ENCODE measurements at places on chromosomes 2 and 18. TPM values are rescaled to one million over a fixed set of nuclear protein-coding genes. Genes with fewer than 3 reads are reported as not detected.

The RAPGEF4 gene
- polyA plus RNA-seq = 9.4 TPM

GRCh38 chr18:7224198-7224597, 6.7 kb upstream of the LRRC30 start:
- H3K4me1 ChIP-seq = no peaks in the 10 kb centered on the region
- no peaks in the 10 kb centered on the region for H3K27me3 ChIP-seq
- no peak for DNase-seq
- no peaks in the 10 kb centered on the region for H3K36me3 ChIP-seq

DNA sequence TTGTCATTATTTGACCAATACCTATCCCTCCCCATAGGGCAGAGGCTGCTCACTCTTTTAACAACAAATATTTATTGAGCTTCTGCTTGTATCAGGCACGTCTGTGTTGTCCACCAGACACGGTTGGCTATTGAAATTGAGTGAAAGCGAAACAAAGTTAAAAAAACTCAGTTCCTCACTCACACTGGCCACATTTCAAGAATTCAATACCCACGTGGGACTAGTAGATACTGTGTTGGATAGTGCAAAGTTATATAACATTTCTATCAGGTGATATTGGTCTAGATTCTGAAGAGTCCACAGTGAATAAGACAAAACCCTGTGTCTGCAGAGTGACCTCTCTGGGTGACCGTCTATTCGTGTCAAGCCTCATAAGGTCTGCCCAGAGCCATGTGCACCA, 43.9 kb upstream of the GALR1 start:
- no peaks in the 10 kb centered on the region for H3K36me3 ChIP-seq
- H3K27me3 ChIP-seq = peaks cover 2% of the 10 kb centered on the region
- H3K27ac ChIP-seq = no peak overlapping the region
- DNase-seq = no peak

DNA sequence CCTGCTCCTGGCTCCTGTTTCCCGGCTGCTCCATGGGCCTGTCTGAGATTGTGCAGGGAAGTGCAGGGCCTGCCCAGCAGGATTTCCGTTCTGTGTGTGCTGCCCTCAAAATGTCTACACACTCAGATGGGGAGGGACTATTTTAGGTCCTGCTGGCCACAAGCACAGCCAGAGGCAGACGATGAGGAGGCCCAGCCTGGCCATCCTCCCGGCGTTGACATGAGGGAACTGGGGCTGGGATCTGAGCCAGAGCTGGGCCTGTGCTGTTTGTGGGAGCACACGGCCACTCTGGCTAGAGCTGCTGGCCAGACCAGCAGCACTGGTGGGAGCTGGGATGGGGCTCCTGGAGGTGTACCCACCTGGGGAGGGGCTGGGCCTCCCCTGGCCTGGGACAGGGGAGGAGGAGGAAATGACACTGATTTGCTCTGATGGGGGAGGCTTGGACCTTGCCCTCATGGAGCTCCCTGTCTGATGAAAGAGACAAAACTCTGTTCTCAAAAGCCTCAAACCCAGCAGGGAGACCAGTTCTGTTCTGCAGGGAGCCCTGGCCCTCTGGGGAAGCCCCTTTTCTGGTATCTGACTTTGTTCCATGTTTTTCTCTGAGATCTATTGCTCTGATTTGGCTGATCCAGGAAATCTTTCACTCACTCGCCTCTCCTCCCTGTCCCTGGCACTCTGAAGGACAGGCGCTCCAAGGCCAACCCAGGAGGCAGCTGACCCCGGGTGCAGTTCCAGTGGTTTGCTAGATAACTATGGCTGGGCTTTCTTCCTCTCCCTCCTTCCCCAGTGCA, 161.8 kb downstream of the DYSF start:
- H3K36me3 ChIP-seq = no peaks in the 10 kb centered on the region
- peak; percentile 41 for DNase-seq
- H3K27ac ChIP-seq = no peak overlapping the region
- peaks cover 6% of the 10 kb centered on the region for H3K4me1 ChIP-seq
- H3K27me3 ChIP-seq = no peaks in the 10 kb centered on the region
- no peak overlapping the region for H3K4me3 ChIP-seq

GRCh38 chr2:134717286-134718022, 1.3 kb downstream of the TMEM163 start:
- H3K27ac ChIP-seq = no peak overlapping the region
- H3K36me3 ChIP-seq = no peaks in the 10 kb centered on the region
- peaks cover 5% of the 10 kb centered on the region for H3K4me1 ChIP-seq

The DNAH7 gene
- polyA plus RNA-seq = 1.5 TPM

The CPLX4 gene
- not detected for polyA plus RNA-seq

- DNase-seq = no peak
- H3K27ac ChIP-seq = no peak overlapping the region
Measured at GRCh38 chr2:233811732-233812131, 33.6 kb downstream of the MROH2A start.

- no peak overlapping the region for H3K4me3 ChIP-seq
- no peak for DNase-seq
- H3K27me3 ChIP-seq = no peaks in the 10 kb centered on the region
Measured at GRCh38 chr2:75076088-75076487, 117.6 kb downstream of the POLE4 start.

The PDCD1 gene
- 0.31 TPM for polyA plus RNA-seq

DNA sequence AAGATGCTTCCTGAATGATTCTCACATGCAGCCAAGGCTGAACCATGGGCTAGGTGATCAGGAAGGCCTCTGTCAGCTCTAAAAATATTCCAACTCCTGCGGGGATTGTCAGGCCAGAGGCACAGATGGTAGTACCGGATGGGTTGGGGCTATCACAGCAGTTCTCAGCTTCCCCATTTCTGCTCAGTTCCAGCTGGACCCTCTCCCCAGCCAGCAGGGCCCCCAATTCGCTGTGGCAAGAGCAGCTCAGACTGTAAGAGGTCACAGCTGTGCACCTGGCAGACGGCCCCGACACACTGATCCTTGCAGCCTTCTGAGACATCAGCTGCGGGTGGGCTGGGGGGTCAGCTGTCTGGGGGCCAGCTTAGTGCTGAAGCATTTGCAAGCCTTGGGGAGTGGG, 43.6 kb upstream of the TCF7L1 start:
- H3K27ac ChIP-seq = no peak overlapping the region
- H3K4me1 ChIP-seq = no peaks in the 10 kb centered on the region
- H3K36me3 ChIP-seq = no peaks in the 10 kb centered on the region
- no peak overlapping the region for H3K4me3 ChIP-seq
- DNase-seq = no peak
- no peaks in the 10 kb centered on the region for H3K27me3 ChIP-seq

- no peaks in the 10 kb centered on the region for H3K36me3 ChIP-seq
- no peaks in the 10 kb centered on the region for H3K4me1 ChIP-seq
- no peak for DNase-seq
- no peak overlapping the region for H3K27ac ChIP-seq
- H3K4me3 ChIP-seq = no peak overlapping the region
- H3K27me3 ChIP-seq = no peaks in the 10 kb centered on the region
Measured at GRCh38 chr18:8847900-8848299, 142.5 kb downstream of the MTCL1 start.

DNA sequence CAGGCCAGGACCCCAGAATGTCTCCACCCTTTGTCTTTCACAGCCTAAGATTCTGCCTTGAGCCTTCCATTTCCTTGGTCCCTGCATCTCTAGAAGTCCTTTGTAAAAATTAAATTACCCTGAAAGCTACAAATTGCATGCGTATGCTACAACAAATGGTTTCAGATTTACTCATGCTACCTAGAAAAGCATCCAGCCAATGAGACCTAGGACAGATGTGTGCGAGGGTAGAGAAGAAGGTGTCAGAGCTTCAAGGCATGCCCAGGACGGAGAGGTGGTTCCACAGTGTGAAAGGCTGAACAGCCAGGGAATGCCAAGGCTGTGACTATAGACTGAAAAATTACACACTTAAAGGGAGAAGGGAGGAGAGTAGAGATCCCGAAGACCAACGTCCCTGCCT, 40.2 kb downstream of the CCBE1 start:
- no peaks in the 10 kb centered on the region for H3K36me3 ChIP-seq
- no peak for DNase-seq
- H3K27me3 ChIP-seq = peaks cover 12% of the 10 kb centered on the region
- H3K27ac ChIP-seq = no peak overlapping the region
- H3K4me3 ChIP-seq = no peak overlapping the region

DNA sequence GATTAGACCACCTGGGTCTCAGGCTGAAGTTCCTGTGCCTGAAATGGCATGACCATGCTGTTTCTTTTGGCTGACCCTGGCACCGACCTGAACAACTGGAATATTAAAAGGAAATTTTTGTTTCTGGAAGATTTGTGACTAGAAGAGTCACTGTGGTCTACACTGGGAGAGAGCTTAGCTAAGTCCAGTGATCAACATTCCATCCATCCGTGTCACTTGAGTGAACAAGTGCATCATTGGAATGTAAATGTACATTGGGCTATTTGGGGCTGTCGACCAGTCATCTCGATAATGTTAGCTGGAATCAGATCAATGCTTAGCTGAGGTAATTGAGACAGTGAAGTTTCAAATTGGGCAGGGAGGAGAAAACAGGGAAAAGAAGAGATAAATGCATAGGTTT, 95.4 kb upstream of the CCDC85A start:
- H3K4me1 ChIP-seq = no peaks in the 10 kb centered on the region
- DNase-seq = no peak
- no peaks in the 10 kb centered on the region for H3K36me3 ChIP-seq
- no peak overlapping the region for H3K27ac ChIP-seq

DNA sequence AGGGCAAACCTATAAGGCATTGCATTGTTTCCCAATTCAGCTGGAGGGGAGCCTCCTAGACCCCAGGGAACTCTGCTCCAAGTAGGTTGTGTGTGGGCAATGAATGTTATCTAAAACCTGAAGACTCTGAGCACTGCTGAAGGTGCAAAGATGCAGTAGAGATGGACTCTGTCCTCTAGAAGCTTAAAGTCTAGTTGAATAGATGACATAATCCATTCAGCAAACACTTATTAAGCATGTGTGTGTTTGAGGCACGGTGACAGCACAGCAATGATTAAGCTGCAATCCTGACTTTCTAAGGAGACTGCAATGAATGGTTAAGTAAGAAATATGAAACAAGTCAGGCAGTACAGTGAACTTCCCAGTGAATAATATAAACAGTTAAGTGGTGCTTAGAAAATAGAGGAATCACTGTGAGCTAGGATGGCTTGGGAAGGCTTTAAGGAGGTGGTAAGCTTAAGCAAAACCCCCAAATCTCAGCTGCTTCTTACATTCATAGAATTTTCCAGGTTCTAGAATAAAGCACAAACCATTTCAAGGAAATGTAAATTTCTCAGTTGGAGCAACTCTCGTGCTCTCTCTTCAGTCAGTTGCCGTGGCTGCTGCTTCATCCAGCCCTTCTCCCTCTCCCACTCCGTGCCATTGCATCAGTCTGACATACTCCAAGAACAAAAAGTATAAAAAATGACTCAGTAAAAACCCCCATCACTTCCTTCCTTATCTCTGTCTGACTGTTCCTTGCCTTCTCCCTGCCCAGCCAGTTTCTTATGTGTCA, 19.1 kb downstream of the MXD1 start:
- H3K27ac ChIP-seq = peak overlapping the region; percentile 83
- no peak overlapping the region for H3K4me3 ChIP-seq
- DNase-seq = peak; percentile 84
- H3K27me3 ChIP-seq = no peaks in the 10 kb centered on the region

- H3K36me3 ChIP-seq = peaks cover 4% of the 10 kb centered on the region
- no peak overlapping the region for H3K4me3 ChIP-seq
- no peak for DNase-seq
Measured at GRCh38 chr2:172462849-172463381, 35.5 kb downstream of the ITGA6 start.

DNA sequence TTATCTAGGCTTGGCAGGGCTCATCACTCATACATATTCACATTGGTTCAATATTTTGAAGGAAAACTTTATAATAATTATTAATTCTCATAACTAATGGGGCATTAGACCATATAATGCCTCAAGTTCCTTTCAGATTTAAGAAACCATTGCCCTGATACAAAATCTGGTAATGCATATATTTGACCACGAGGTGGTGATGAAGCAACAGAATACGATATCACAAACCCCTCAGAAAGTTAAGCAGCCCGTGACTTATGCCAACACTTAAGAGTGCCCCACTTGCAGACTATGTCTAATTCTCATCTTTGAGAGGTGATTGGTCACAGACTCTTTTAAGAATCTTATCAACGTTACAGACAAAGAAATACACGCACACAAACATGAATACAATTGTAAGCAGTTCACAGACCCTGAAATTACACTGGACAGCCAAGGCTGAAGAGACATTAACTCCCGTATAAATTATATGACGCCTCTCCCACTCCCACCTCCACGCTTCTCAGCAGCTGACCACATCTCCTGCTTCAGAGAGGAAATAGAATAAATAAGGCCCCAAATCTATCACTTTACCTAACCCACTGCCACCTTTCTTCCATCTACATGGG, 20.7 kb upstream of the DNAH6 start:
- no peaks in the 10 kb centered on the region for H3K4me1 ChIP-seq
- H3K36me3 ChIP-seq = no peaks in the 10 kb centered on the region
- H3K4me3 ChIP-seq = no peak overlapping the region

DNA sequence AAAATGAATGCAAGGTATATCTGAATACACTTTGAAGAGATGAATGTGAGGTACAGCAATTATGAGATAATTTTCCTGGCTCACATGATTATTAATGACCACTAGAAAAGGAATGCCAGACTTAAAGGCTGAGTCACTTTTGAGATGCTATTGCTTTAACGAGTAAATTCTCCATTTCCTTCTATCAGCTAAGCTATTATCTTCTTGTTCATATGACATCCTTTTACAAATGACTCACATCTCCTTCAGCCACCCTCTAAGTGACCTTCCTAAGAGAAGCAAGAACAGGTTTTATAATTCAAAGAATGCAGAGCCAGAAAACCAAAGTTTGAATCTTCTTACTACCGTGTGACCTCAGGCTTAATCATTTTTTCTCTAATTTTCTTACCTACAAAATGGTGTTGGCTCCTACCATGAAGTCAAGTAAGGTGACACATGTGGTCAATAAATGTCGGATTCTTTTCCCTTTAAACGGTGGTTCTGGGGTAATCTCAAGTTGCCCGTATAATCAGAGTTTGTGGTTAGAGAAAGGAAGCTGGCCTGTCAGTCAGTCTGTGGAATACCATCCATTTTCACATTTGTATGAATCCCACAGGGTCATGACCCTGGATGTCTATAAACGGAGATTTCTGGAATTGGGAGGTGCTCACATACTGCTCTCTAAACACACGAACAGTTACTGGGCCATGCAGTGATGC, 184.0 kb upstream of the PID1 start:
- no peak for DNase-seq
- H3K36me3 ChIP-seq = no peaks in the 10 kb centered on the region
- no peak overlapping the region for H3K27ac ChIP-seq
- H3K4me3 ChIP-seq = no peak overlapping the region

DNA sequence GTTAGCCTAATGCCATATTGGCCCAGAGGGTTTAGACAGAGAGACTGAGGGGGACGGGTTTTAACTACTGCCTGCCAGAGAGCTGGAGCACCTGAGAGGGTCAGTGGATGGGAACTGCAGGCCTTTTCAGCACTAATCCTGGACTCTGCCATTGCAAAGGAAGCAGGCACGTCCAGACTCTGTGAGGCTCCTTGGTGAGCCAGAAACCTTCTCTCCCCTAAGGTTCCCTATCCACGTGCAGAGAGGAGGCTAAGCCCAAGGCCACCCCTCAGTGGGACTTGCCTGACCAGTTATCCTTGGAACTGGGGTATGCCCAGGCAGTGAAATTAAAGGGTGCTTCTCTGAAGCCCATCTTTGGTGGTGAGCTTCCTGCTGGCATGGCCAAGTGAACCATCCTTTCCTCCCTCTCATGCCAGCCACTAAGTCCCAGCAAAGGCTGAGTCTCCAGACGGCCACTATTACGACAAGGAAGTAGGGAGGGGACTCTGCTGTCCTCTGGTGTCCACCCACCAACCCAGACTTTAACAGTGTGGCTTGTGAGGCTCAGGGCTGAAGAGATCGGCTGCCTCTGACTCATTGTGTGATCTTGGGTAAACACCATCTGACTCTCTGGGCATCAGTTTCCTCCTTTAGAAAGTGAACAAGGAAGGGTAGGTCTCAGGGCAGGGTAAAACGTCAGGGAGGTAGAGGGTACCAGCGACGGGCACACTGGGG, 3.9 kb upstream of the MLPH start:
- H3K4me3 ChIP-seq = no peak overlapping the region
- peaks cover 29% of the 10 kb centered on the region for H3K27me3 ChIP-seq
- peaks cover 26% of the 10 kb centered on the region for H3K4me1 ChIP-seq
- peak overlapping the region; percentile 91 for H3K27ac ChIP-seq

All from large intestine (tissue), 12 donors.